ENCODE measurements at places on chromosomes 4 and X. TPM values are rescaled to one million over a fixed set of nuclear protein-coding genes. Genes with fewer than 3 reads are reported as not detected.

The SMIM10L2A gene
- 3.5 TPM for total RNA-seq

The USP17L20 gene
- total RNA-seq: not detected

The USP51 gene
- total RNA-seq: 4.6 TPM

GRCh38 chrX:118807151-118808017 is 16.2 kb upstream of the ZCCHC12 start:
- DNase-seq: no peak

- no peak for DNase-seq
These were observed 270.0 kb downstream of the MAPK10 start for GRCh38 chr4:86089781-86090323.

The TSPAN7 gene
- total RNA-seq: 44.9 TPM

DNA sequence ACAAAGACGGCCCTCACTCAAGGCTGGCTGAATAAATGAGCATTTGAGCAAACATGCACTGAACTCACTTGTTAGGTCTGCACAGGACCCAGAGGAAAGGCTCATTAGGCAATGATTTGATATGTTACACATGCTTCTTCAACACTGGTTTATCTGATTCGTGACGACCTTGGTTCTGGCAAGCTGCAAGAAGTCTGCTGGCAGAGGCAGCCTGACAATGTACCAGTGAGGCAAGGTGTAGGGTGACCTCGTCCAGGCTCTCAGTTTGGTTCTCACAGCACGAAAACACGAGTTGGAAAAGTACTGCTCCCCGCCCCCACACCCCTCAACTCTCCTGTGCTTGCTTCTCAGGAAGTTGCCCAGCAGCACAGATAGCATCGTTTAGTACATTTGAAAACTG is 63.1 kb upstream of the CITED1 start:
- no peak for DNase-seq

The IKBKG gene
- 31.3 TPM for total RNA-seq

- peak; percentile 41 for DNase-seq
These were observed 545.2 kb downstream of the C4orf33 start for GRCh38 chr4:129641179-129641578.

DNA sequence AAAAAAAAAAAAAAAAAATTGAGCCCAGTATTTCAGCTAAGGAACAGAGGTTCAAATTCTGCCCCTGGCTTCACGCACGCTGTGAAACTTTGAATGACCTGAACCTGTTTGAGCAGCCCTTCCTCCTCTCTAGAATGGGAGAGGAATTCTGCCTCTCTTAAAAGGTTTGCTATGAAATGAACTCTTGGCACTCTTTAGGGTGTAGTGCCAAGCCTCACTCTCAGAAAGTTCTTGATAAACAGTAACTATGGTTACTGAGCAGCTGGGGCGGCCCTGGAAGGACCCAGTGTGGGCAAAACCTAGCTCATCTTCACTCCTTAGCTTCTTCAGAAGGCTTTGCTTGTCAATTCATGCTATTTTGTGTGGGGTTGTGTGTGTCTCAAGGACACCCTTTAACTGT is 73.7 kb downstream of the GEMIN8 start:
- no peak for DNase-seq

DNA sequence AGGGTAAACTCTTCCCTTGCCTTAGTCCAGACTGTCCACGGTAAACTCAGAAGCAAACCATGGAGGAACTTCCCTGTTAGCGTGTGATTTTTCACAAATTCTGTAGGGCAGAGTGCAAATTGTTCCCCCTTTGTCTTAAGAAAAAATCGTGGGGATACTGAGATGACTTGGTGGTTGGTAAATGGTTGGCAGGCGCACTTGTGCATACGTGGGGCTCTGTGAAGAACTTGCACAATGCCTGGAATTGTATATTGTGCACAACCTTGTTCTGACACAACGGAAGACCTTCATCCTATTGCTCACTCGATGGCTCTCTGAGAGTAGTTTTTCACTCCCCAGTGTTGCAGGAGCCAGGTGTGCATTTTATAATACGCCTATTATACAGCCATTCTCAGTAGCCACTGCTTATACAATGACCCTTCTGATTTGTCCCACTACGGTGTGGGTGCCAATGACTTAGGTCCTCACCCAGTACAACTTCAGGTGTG is 150.0 kb downstream of the SPRY1 start:
- peak; percentile 76 for DNase-seq

GRCh38 chr4:157045507-157046127 is 30.3 kb upstream of the GLRB start:
- no peak for DNase-seq

DNA sequence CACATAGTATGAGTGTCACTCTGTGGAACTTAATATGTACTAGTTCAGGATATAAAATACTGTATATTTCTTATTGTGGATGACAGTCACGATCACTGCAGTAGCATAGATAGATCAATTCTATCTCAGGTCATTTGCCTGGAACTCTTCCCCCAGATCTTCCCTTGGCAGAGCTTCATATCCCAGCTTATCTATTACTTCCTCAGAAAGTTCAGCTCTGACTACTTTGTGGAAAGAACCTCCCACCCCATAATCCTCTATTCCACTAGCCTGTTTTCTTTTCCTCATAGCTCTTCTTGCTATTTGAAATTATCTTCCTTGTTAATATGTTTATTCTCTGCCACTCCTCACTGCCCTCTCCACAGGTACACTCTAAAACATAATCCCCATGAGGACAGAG is 10.9 kb downstream of the FAM241A start:
- no peak for DNase-seq

The HSFX4 gene
- not detected for total RNA-seq

The RTL9 gene
- not detected for total RNA-seq

DNA sequence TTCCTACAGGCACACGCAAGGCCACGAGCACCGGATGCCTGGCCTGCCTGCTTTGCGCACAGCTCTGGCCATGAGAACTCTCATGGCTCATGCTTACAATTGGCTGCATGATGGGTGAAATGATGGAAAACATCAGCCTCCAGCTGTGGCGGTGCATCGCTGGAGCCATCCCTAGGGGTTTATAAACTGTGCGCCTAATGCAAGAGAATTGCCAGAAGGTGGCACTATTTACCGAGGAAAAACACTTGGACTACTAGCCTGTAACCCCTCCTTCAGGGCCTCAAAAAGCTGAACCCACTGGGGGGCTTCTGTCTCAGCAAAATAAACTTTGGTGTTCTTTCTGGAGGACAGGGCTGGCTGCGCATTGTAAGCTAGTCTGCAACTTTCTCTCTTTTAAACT is 51.9 kb downstream of the PHKA2 start:
- no peak for DNase-seq

DNA sequence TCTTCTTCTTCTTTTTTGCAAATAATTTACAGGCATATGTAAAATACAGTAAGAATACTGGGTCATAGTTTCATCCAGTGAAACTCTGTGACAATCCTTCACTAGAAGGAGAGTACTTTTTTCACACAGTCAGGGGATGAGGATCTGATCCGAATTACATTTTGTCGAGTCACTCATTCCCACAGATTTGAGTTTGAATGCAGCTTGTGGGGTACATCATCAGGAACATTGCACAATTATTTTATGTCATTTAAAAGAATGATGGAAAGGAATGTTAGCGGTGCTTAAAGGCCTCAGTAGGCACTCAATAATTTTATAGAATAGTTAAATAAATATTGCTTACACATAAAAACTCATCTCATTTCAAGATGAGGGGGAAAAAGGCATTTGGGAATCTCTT is 88.6 kb downstream of the CHRNA9 start:
- no peak for DNase-seq

The TCP11X1 gene
- not detected for total RNA-seq

- DNase-seq: no peak
These were observed 548.7 kb downstream of the SPRY1 start for GRCh38 chr4:123945301-123945700.

- no peak for DNase-seq
These were observed 27.9 kb downstream of the TSC22D3 start for GRCh38 chrX:107747596-107748161.

The GAB3 gene
- total RNA-seq: 6.4 TPM

The PPP4R3C gene
- not detected for total RNA-seq

- DNase-seq: no peak
These were observed 20.7 kb downstream of the SPANXC start for GRCh38 chrX:141221611-141222010.

- no peak for DNase-seq
These were observed 96.6 kb upstream of the NAP1L5 start for GRCh38 chr4:88794087-88794690.

The EDA gene
- 4.2 TPM for total RNA-seq

DNA sequence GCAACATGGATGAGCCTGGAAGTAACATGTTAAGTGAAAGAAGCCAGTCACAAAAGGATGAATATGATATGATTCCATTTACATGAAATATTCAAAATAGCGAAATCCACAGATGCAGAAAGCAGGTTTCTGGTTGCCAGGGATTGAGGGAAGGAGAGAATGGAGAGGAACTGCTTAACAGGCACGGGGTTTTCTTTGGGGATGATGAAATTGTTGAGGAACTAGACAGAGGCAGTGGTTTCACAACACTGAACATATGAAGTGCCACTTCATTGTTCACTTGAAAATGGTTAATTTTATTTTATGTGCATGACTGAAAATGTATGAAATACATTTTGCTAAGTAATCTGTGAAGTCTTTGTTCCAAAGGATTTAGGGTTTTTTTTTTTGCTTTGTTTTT is 182.5 kb upstream of the TBL1X start:
- no peak for DNase-seq

- DNase-seq: no peak
These were observed 182.1 kb upstream of the SMIM31 start for GRCh38 chr4:164571593-164572390.

- DNase-seq: no peak
These were observed 53.1 kb downstream of the OCRL start for GRCh38 chrX:129593137-129593536.

The ITIH6 gene
- total RNA-seq: not detected

DNA sequence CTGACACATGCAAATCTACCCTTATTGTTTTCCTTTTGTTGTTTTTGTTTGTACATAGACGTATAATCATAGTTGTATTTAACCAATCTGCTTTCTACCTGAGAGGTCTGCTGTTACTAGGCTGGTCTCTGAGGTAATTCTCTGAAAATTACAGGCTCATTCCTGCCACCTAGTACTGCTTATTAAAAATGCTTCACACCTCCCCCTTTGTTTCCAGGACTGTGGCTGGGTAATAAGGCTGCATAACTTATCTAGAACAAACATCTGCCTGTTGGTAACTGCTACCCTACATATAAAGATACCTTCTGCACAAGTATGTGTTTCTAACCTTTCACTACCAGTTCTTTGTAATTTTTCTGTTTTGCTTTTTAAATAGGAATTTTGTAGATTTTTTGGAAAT is 34.2 kb downstream of the COX7B2 start:
- no peak for DNase-seq

GRCh38 chr4:14729282-14730000 is 272.8 kb upstream of the CPEB2 start:
- no peak for DNase-seq

The PROM1 gene
- total RNA-seq: 276 TPM

DNA sequence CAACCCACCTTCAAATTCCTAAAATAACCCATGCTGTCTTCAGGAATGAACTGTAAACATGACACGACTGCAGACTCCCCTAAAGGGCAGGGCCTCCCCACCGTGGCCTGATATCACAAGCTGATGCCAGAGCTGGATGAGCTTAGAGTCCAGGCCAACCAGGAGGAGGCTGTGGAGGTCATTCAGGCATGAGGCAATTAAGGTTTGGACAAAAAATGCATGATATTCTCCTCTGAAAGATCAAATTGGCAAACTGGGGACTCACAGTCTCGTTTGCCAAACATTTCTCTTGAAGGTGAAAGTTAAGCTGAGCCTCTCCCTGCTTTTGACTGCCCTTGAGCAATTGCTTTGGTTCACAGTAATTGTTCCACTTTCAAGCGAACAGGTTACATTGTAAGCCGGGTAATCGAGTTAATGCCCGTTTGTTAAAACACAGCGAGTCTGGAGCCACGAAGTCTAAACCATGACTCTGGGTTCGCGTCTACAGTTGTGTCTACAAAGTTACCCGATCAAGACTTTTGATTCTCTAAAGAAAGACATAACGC is 105.6 kb downstream of the ENPP6 start:
- DNase-seq: no peak

The PDK3 gene
- total RNA-seq: 17.0 TPM

The GAGE12H gene
- not detected for total RNA-seq

DNA sequence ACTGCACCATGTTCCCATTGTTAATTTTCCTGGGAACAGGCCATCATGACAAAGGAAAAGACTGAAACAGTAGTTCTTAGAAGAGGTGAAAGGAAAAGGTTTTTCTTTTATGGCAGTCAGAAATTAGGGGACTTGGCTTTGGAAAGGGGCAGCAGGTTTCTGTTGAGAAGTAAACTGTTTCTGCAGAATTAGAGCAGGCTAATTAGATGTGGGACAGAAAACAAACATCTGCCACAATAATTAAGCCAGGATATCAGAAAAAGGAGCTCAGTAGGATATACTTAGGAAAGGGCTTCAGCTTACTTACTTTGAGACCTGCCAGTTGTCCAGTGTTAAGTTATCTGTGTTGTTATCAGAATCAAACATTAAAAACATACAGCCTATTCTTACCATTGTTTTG is 36.7 kb upstream of the STPG2 start:
- no peak for DNase-seq

The IL13RA1 gene
- 79.8 TPM for total RNA-seq

DNA sequence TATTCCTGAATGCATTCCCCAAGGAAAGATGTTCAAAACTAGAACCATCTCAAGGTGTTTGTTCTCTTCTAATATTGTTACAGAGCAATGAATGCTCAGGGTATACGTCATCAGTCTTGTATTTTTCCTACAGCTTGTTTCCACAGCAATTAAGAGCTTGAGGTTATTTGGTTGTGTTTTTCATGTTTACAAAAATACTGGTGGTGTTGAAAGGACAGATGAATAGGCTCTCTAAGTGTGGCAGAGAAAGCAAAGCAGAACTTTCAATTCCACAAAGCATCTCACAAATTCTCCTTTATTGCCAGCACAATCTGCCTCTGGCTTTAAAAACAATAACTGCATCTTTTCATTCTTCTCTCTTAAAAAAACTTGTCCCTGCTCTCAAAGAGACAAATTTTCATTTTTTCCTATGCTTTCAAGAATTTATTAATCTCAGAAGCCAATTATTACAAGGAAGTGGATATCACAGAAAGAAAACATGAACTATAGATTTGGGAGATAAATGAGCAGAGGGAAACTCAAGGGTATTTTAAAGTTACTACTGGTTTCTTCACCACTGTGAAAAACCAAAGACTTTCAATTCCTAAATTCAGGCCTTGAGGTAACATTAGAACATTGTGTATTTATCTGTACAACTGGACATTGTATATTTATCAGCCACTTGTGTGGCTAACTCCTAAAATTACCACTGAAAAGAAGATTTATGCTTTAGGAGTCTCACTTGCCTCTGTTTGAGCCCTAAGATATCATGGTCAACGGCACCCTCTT is 49.2 kb downstream of the DDX53 start:
- no peak for DNase-seq

The COX7B2 gene
- not detected for total RNA-seq
